ENCODE measurements at places on chromosomes 3 and 15.

GRCh38 chr15:48413304-48413703 is 82.1 kb downstream of the DUT start:
- DNase-seq, result no peak

DNA sequence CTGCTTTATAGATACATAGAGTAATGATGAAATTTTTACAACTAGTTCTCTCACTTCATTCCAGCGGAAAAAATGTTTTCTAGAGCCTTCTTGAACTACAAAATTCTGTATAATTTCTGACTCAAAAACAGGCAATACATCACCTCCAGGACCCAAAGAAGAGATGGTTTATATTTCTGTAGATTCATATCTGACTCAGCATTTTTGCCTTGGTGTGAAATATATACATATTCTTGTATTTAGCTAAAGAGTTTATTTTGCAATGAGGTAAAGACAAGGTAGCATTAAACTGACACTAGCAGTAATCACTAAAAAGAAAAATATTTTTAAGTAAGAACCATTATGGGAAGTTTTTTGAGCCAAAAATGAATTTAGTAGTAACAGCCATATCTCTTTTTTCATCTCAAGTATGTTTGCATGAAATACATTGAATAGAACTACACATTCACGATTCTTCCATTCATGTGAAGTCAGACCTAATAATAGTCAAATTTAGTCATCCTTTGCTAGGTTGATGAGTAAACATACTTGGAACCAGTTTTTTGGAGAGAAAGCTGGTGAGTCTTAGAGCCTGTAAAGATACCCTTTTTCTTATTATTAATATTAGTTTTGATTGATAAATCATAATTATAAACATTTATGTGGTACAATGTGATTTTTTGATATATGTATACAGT is 31.6 kb downstream of the COL8A1 start:
- no peak for DNase-seq

GRCh38 chr15:90265271-90266060 is at the start of gene NGRN:
TSS of gene NGRN (plus strand) at chr15:90265672. CDS start at chr15:90265713, 41 bp downstream.
- DNase-seq, result peak; percentile 63

DNA sequence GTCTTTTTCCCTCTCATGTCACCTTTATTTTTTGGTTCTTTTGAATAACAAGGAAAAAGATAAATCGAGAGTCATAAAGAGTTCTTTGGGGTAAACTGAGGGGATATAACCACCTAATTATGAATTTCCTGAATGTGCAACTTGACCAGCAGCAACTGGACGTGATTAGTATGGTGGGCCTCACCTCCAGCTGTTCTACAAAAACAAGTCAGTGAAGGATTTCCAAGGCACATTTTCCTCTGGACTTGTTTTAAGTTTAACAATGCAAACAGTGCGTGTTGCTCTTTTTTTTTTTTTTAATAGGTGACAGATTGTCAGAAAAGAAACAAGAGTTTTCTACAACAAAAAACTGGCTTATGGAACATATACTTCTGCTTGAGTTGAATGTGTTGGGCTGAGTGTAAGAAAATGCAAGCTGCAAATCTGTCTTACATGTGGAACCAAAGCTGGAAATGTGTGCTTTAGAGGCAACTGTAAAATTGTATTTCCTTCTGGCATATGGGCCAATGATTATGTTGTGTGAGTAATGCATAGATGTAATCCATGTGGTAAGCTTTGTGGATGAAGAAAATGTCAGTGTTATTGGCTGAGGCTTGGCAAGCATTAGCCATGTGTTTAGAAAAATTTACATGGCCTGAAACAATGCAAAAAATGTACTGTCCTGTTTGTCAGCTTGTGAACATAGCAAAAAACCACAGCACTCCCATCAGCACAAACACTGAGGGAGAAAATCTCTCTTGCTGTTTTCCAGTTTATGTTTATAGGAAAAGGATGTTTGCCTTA is 44.5 kb upstream of the FNDC3B start:
- peak; percentile 13 for DNase-seq

- DNase-seq, result no peak
Observed at GRCh38 chr3:78455712-78456433, 1311.9 kb downstream of the ROBO1 start.

DNA sequence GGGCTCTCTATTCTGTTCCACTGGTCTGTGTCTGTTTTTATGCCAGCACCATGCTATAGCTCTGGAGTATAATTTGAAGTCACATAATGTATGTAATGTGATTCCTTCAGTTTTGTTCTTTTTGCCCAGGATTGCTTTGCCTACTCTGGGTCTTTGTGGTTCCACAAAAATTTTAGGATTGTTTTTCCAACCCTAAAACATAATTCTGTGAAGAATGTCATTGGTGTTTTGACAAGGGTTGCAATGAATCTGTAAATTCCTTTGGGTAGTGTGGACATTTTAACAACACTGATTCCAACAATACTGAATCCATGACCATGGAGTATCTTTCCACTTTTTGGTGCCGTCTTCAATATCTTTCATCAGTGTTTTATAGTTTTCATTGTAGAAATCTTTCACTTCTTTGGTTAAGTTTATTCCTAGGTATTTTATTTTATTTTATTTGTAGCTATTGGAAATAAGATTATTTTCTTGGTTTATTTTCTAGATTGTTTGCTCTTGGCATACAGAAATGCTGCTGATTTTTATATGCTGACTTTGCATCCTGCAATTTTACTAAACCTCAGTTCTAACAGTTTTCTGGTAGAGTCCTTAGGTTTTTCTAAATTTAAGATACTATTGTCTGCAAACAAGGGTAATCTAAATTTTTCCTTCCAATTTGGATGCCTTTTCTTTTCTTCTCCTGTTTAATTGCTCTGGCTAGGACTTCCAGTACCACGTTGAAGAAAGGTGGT is 29.7 kb downstream of the TJP1 start:
- no peak for DNase-seq

DNA sequence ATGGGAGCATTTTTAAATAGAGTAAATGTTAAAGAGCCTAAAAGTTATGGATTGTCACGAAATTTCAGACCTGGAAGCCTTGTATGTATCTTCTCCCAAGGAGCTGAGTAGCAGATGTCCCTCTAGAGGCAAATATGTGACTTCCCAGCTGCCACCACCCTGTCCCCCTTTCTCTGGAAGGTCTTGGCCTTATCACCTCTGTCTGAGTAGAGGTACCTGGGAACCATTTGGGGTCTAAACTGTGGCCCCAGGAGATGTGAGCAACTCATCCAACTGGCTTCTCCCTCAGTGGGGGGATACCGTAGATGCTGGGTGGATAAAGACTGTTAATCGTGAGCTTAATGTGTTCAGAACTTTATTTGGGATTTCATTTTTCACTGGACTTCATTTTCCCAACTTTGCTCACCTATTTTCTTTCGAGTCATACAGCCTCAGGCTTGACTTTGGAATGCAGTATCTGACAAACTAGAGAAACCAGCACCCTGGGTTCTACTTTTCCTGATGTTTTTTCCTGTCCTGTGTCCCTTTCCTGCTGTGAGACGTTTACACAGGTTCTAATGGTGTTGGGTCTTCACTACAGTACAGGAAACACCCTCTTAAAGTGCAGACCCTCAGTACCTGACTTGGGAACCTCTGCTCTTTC is 53.3 kb upstream of the CCR4 start:
- no peak for DNase-seq

DNA sequence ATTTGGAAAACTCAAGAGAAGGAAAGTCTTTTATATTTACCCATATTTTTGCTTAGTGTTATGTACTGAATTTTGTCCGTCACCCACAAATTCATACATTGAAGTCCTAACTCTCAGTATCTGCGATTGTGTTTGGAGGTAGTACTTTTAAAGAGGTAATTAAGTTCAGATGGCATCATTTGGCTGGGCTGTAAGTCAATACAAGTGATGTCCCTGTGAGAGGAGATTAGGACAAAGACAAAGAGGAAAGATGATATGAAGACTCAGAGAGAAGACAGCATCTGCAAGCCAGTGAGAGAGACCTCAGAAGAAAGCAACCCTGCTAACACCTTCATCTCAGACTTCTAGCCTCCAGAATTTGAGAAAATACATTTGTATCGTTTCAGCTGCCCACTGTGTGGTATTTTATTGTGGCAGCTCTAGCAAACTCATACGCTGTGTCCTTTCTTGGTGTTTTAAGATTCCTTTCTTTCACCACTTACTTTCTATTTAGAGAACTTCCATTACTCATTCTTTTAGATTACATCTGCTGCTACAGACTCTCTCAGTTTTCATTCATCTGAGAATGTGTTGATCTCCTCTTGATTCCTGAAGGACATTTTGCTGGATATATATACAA is 17.0 kb downstream of the LRCH3 start:
- DNase-seq, result no peak

GRCh38 chr3:7025581-7026300 is 164.8 kb downstream of the GRM7 start:
- DNase-seq, result no peak

GRCh38 chr3:11545186-11545851 is 98.4 kb downstream of the VGLL4 start:
- DNase-seq, result no peak

GRCh38 chr15:38010395-38010794 is 76.0 kb downstream of the TMCO5A start:
- no peak for DNase-seq

GRCh38 chr15:80752204-80752603 is 27.0 kb upstream of the CEMIP start:
- no peak for DNase-seq

DNA sequence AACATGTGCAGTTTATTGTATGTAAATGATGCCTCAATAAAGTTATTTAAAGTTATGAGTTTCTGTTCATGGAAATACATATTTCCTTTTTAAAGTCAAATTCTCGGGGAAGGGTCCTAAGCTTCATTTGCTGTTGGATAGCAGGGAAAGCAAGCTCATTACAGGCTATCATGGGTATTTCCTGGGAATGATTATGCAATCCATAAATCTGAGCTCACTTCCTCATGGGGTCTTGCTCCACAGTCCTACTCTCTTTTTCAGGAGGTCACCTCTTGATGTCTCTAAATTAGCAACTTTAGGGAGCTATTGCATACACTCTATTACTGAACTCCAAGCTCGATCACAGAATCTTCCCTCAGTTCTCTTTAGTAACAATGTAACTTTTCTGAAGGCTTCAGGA is 69.9 kb upstream of the TP63 start:
- no peak for DNase-seq

GRCh38 chr15:71096676-71097075 is 18.6 kb upstream of the THSD4 start:
- DNase-seq, result no peak

- DNase-seq, result no peak
Observed at GRCh38 chr3:71146673-71147072, 436.9 kb downstream of the FOXP1 start.

GRCh38 chr15:38761681-38762080 is 197.1 kb upstream of the RASGRP1 start:
- DNase-seq, result no peak

DNA sequence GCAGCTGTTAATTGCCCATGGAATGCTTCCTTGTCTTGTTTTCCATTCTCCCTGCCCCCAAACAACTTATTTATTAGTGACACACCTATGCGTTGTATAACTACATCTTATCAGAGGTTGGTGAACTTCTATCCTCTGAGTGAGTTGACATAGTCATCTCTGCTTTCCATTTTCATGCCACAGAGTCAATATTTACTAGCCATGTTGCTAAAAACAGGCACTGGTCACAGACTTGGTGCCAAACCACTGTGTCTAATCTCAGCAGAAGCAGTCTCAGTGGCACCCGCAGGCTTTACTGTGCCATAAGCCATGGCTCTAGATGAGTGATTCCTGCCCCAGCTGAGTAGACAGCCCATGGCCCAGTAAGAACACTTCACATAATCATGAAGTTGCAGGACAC is 26.5 kb downstream of the DAPK2 start:
- DNase-seq, result no peak

- no peak for DNase-seq
Observed at GRCh38 chr3:44066806-44067205, 174.9 kb upstream of the TOPAZ1 start.

DNA sequence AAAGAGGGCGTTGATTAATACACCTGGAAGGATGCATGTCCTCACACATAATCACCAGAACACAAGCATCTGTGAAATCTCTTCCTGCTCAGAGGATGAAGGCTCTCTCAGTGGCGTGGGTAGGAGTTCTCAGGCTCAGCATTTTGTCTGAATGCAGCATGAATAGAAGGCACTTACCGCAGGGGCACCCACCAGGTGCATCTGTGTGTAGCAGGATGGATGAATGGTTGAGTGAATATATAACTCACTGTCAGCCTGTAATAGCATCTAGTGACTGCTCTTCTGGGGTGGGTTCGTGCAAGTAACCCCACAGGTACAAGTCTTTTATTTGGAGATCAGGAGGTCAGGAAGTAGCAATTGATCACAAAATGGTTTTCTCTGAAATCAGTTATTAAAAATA is 143.0 kb downstream of the SQOR start:
- DNase-seq, result no peak

- DNase-seq, result no peak
Observed at GRCh38 chr15:37375519-37375918, 275.2 kb upstream of the MEIS2 start.

DNA sequence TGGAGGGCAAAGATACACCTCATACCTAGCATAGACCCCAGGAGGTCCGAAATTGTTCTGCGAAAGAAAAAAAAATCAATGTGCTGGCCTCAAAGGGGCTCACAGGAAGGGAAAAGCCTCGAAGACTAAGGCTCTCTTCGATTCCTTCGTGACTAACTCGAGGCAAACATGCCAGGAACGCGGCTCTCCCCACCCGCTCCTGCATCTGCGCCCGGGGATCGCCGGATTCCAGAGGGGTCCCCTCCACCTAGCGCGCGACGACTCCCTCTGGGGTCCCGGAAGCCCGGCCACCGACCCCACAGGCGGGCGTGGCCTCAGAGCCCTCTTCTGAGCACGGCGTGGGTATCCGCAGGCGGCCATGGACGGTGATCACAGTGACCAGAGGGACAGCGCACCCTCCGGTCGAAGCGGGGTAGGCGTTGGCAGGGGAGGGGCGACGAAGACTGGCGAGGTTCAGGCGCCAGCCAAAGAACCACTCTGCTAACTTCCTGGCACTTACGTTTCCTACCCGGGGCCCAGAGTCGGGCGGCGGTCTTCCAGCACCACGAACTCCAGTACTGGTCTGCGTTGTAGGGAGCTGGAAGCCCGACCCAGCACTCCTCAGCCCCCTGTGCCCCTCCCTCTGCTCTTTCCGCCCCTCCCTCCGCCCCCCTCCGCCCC is 515 bp upstream of the EIF3J start:
- DNase-seq, result peak; percentile 78

DNA sequence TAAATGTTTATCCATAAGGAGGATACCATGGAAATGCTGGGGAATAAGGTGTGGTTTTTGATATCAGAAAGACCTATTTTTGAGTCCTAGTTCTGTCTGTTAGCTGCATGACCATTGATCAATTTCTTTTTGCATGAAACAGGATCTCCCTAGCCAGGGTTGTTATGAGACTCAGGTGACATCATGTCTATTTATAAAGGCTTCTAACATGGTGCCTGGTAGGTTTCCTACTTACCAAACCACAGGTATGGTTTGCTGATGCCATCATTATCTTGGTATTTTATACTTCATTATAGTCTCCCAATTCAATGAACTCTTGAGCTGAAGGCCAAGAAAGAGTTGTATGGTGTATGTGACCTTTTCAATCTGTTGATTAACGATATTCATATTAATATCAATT is 144.0 kb downstream of the CLSTN2 start:
- no peak for DNase-seq

Data from H54 (cell line).